CD8-positive, alpha-beta memory T cell (primary cell): ENCODE measurements at places on chromosomes 12 and 14. TPM values are rescaled to one million over a fixed set of nuclear protein-coding genes. Genes with fewer than 3 reads are reported as not detected.

- peaks cover 20% of the 10 kb centered on the region for H3K4me1 ChIP-seq
- H3K36me3 ChIP-seq, result no peaks in the 10 kb centered on the region
Measured at GRCh38 chr12:122393817-122394216, 28.7 kb downstream of the CLIP1 start.

GRCh38 chr14:61491876-61492434 lies 170.6 kb downstream of the PRKCH start:
- DNase-seq, result no peak
- no peak overlapping the region for H3K27ac ChIP-seq
- peaks cover 41% of the 10 kb centered on the region for H3K4me1 ChIP-seq
- H3K27me3 ChIP-seq, result no peaks in the 10 kb centered on the region
- no peak overlapping the region for H3K4me3 ChIP-seq

GRCh38 chr12:108650083-108650482 lies 16.4 kb upstream of the SELPLG start:
- no peak for DNase-seq
- no peaks in the 10 kb centered on the region for H3K27me3 ChIP-seq
- no peaks in the 10 kb centered on the region for H3K36me3 ChIP-seq
- no peak overlapping the region for H3K27ac ChIP-seq
- no peak overlapping the region for H3K4me3 ChIP-seq

- H3K4me1 ChIP-seq, result no peaks in the 10 kb centered on the region
- H3K36me3 ChIP-seq, result no peaks in the 10 kb centered on the region
- no peak for DNase-seq
- H3K27me3 ChIP-seq, result no peaks in the 10 kb centered on the region
- no peak overlapping the region for H3K27ac ChIP-seq
Measured at GRCh38 chr12:29051221-29051620, 97.9 kb upstream of the FAR2 start.

The SUSD6 gene
- total RNA-seq, result 53.9 TPM
